ENCODE measurements at places on chromosomes 5 and 9.
A peak's percentile ranks its signal among the peaks of the same experiment; 100 is the strongest.

DNA sequence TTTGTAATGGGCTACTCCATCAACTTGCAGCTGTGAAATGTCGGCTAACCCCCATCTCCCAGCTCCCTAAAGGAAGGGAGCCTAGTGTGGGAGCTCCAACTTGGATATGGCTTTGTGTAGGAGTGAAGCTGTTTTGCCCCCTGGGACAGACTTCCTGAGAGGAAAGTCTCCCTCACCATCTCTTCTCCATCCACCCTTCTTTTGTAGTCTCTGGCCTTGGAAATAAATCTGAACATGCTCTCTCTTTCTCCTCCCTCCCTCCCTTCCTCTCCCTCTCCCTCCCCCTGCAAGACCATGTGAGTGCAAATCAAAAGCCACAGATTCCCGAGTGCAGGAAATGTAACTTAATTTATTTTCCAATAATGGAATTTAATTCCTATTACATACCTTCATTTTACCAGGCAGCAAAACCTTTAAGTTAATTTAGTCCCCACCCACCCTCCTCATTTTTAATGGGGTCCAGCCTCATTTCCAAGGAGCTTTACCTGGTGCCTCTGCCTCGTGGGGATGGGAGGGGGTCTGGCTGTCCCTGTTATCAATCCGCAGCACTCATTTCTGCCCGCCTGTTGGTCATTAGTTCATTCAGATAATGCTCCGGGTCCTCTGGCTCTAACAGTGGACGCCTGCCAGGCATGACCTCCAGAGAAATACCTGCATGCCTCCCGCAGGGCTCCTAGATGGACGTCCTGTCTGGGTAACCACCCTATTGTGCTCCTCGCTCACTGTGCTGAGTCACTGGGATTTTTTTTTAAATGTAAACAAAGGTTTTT lies 122.9 kb upstream of the TAF11L2 start:
- no peak for DNase-seq

DNA sequence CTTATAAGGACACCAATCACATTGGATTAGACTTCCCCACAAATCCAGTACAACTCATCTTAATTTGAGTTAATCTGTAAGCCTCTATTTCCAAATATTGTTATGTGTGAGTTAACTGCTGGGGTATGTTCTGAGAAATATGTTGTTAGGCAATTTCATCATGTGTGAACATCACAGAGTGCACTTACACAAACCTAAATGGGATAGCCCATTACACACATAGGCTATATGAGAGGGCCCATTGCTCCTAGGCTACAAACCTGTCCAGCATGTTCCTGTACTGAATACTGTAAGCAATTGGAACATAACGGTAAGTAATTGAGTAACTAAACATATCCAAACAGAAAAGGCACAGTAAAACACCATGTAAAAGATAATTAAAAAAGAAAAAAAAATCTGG lies 19.1 kb upstream of the ARSI start:
- DNase-seq, result no peak

DNA sequence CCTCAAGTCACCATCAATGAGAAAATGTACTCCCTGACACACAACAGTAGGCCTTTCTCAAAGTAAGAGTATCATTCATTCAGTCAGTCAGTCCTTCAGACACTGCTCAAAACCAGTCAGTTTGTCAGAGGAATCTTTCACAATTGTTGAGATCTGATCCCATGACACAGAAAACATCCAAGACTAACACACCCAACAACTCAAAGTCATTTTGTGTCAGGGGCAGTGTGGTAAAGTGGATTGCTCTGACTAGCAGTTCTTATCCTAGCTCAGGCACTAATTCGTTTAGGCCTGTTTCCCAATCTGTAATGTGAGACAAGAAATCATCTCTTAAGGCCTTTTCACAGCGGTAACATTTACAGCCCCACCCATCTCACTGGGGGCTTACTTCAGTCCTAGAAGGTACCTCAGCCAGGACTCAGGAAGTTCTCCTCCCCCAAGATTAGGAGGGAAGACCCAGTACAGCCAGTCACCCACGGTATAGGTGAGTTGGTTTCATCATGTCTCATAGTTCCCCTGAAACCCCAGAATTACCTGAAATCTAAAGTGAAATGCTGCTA lies 31.9 kb downstream of the SH3TC2 start:
- DNase-seq, result no peak

- no peak for DNase-seq
Measured at GRCh38 chr5:158486566-158486965, 613.1 kb downstream of the EBF1 start.

DNA sequence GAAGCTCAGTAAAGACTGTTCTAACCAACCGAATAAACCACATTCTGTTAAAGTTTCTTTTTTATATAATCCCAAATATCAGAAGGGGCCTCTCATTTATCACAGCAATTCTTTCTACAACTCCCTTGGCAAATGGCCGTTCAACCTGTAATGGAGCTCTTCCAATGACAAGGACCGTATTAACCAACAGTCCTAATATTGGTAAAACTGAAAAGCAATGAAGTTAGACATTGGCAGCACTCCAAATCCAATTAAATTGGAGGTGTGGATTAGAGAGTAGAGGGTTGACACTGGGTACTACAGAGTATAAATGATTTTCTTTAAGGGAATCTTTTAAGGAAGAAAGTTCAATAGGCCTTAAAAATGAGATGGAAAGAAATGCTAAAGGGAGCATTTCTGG lies 842 bp downstream of the TMED7 start:
- DNase-seq, result no peak

DNA sequence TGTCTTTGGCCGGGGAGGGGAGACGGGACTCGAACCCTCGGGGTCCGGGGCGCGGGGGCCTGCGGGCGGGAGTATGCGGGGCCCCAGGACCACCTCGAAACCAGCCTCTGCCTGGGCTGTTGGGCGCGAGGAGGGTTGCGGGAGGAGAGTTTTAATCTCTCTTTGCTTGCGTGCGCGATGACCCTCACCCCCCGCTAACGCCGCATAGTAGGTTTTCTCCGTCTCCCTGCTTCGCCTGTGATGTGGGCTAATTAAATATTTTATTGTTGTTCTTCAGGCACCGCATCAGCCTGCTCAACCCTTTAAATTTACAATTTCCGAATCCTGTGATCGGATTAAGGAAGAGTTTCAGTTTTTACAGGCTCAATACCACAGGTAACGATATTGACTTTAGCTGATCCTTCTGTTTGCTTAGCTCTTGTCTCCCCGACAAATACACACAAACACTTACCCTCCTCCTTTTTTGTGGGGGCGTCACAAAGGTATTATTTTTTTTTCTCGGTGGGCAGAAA lies 1.7 kb downstream of the TLE4 start:
- DNase-seq, result no peak

GRCh38 chr5:157514974-157515373 lies 55.0 kb downstream of the NIPAL4 start:
- no peak for DNase-seq

DNA sequence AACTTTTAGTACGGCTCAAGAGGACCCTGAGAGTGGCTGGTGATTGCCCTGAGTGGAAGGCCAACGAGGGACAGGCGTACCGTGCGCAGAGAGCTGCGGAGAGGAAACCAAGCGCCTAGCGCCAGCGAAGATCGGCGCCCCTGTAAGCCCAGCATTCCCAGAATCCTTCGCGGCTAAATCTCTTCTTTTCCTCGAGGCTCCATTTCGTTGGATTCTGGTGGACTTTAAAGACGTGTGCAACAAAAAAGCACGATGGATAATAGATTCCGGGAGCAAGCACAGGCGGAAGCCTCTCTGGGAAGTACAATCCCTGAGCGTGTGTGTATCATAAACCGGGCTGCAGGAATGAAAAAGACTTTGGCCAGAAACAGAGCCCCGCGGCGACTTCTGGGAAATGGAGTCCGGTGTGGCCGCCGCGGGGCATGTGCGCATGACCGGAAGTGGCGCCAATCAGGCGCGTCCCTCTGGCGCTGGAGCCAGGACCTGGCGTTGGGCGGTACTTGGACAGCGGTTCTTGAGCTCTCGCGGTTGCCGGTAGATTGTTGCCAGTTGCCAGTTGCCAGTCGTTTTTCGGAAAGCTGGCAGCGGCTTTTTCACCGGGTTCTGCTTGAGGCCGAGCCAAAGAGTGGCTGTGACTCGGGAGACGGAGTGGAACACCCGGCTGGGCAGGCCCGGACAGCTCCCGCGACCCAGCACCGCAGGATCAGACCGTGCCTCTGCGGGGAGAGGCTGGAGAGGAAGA lies at the start of gene ZNF79:
TSS of gene ZNF79 (plus strand) at position 449 of the 742 bp plus-strand sequence. CDS start 406 bp downstream, outside the sequence.
- DNase-seq, result peak; percentile 94

DNA sequence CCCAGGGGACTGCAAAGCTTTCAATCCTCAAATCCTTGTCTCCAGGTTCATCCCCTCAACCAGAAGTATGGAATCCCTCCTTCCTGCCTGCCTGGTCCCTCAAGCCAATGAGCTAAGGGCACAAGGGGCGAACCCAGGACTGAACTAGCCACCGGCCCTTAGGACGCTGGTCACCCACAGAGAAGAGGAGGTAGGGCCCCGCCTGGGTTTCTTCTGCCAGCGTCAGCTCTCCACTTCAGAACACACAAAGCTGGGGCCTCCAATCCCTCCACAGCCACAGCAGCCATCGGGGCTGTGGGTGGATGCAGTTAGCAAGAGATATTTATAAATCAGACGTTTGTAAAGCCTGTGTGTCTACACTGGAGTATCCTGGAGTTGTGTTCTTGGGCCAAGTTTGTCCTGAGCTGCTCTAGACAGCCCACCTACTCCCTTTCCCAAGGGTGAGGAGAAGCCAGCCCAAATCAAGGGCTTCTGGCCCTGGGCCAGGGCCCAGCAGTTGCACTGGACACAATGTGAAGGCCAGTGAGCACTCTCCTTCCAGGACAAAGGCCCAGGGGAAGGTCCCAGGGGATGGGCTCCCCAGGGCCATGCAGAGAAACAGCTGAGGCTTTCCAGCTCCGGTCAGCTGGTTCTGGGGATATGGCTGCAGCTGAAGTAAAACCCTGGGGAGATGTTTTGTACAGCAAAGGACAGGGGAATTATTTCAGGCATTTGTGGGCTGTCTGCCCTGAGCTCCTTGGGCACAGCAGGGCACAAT lies 18.9 kb downstream of the AMBP start:
- no peak for DNase-seq

- DNase-seq, result no peak
Measured at GRCh38 chr5:76736679-76737556, 21.0 kb downstream of the F2R start.

- no peak for DNase-seq
Measured at GRCh38 chr9:117354244-117354847, 60.5 kb downstream of the ASTN2 start.

DNA sequence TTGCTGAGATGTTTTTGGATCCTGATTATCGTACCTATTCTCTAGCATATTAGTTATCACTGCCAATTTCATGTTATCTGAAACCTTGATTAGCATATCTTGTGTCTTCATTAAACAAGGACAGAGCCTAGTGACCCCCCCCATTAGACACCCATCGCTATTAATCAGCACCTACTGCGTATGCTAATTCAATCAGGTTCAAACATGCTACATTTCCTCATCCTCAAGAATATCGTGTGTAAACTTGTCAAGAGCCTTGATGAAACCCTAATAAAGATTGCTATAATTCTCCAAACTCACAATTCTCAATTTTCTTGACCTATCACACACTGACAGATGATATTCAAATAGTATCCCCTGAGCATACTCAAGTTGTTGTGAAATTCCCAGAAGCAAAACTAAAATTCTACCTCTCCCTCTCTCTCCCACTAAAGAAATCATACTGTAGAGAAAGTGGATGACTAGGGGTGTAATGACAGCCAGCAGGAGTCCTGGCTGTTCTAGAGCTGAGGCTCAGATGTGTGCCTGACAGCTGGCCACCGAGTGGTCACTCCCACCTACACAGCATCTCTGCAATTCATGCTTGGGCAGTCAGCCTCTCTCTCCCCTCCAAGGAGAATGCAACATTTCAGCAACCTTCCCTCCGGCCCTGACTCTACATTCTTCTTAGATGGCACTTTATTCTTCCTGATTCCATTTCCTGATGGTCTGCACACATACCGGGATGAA lies 9.2 kb upstream of the ZNF354A start:
- DNase-seq, result no peak

DNA sequence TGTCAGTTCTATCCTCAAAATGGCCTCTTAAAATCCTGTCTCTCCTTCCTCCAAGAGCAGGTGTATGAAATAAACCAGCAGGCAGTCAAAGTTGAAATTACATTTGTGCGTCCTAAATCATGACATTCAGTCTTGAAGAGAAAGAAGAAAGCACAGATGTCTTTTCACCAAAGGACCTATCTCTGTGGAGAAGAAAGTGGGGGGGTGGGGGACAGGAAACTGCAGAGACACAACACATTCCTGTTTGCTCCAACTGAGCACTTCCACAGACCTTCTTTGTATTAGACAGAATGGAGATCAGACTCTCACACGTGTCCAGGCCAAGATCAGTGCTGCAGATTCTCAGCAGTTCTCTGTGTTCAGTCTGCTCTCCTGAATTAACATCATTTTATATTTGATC lies 471.9 kb upstream of the RGMB start:
- no peak for DNase-seq

GRCh38 chr9:112856843-112857242 lies 33.8 kb downstream of the SLC46A2 start:
- no peak for DNase-seq

DNA sequence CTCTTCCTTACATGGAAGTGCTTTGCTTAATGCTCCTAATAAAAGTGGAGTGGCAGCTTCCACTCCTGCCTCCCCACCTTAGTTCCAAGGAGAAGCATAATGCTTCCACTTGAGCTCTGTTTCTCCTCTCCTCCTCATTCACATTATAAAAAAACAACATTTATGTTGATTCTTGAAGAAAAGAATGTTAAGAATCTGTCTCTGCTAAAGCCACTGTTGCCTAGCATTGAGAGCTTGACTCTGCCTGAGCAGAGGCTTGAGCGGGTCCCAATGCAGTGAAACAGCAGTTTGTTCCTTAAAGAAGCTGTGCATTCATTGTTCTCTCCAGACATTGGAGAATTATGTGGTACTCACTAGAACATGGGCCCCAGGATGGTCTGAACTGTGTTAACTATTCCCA lies 101.5 kb upstream of the GHR start:
- no peak for DNase-seq

DNA sequence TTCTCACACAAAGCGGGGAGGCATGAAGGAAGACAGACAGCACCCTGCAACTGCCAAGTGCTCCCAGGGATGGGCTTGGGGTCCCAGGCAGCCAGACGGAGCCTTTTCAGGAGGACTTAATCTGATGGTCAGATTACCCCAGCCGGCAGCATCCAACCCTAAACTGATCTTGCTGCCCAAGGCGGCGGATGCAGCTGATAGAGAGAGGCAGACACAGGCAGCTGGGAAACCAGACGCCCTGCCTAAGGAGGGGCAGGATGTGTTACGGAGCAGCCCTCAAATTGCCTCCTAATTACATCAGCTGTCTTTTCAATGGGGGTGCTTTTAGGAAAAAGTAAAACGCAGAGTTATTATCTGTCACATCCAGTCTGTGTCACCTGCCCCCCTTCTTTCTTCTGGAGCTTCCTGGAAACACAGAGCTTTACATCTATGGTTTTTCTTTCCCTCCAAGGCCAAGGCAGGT lies 190.9 kb upstream of the PANK3 start:
- DNase-seq, result no peak

Data from activated naive CD8-positive, alpha-beta T cell treated with anti-CD3 and anti-CD28 coated beads for 36 hours (primary cell).